GF-D8 (cell line): ENCODE measurements at places on chromosomes 4 and X.

DNA sequence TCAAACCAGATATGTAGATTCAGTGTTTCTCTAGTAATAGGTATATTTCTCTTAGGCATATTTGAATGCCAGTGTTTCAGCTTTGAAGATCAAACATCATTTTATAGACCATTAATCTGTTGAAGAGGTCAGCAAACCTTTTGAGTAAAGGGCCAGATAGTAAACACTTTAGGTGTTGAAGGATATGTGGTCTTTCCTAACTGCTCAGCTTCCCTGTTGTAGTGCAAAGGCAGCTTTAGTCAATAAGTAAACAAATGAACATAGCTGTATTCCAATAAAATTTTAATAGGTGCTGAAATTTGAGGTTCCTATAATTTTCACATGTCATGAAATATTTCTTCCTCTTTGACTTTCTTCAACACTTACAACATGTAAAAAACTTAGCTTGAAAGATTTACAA lies 201.6 kb downstream of the ADGRL3 start:
- no peak for DNase-seq

DNA sequence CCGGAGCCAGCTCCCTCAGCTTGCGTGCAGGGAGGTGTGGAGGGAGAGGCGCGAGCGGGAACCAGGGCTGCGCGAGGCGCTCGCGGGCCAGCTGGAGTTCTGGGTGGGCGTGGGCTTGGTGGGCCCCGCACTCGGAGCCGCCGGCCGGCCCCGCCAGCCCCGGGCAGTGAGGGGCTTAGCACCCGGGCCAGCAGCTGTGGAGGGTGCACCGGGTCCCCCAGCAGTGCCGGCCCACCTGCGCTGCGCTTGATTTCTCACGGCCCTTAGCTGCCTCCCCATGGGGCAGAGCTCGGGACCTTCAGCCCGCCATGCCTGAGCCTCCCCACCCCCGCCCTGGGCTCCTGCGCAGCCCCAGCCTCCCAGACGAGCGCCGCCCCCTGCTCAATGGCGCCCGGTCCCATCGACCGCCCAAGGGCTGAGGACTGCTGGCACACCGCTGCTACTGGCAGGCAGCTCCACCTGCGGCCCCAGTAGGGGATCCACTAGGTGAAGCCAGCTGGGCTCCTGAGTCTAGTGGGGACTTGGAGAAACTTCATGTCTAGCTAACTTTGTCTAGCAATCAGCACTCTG lies 37.8 kb upstream of the SMARCAD1 start:
- DNase-seq: no peak

- DNase-seq: no peak
Observed at GRCh38 chrX:72123471-72124185, 8.1 kb downstream of the RTL5 start.

DNA sequence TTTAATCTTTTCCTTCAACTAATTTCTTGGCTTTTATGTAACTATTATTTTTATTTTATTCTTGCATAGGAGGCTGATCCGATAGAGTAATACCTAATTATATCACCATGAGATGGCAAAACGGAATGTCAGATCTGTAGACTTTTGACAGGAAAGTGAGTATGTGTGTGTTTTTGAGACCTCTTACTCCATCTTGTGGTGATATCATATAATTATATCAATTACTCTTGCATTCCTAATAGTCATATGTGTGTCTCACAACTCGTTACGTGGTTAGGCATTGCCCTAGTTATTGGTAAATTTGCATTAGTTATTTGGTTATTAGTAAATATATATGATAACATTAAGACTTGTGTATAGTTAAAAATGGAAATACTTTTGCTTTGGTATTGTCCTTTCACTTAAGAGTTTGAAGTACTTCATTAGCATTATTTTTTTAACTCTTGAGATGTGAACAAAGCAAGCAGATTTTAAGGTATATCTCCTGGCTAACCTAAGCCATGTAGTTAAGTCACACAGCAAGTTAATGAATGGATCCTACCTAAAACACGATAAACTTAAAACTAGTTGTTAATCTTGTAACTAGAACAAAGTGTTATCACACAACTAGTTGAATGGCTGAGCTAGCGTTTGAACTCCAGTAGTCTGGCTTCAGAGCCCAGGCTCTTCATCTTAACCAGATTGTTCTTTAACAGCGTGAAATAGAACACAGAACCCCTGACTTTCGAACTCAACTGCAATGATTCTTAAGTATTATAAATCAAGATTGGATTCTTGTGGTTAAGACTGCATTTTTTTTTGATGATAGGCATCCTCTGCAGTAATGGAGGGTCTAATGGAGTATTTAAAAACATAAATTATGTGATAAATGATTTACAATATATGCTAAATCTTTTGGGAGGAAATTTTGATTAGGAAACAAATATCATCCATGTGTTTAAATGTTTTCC lies 67.1 kb downstream of the PGRMC2 start:
- DNase-seq: peak; percentile 40

GRCh38 chr4:184238072-184238745 lies 20.5 kb upstream of the ENPP6 start:
- DNase-seq: no peak

GRCh38 chrX:147847999-147848398 lies 63.7 kb upstream of the FMR1 start:
- no peak for DNase-seq

- DNase-seq: no peak
Observed at GRCh38 chrX:13200398-13200797, 119.5 kb downstream of the ATXN3L start.
